ENCODE measurements at places on chromosomes 2 and 18. TPM values are rescaled to one million over a fixed set of nuclear protein-coding genes. Genes with fewer than 3 reads are reported as not detected.

DNA sequence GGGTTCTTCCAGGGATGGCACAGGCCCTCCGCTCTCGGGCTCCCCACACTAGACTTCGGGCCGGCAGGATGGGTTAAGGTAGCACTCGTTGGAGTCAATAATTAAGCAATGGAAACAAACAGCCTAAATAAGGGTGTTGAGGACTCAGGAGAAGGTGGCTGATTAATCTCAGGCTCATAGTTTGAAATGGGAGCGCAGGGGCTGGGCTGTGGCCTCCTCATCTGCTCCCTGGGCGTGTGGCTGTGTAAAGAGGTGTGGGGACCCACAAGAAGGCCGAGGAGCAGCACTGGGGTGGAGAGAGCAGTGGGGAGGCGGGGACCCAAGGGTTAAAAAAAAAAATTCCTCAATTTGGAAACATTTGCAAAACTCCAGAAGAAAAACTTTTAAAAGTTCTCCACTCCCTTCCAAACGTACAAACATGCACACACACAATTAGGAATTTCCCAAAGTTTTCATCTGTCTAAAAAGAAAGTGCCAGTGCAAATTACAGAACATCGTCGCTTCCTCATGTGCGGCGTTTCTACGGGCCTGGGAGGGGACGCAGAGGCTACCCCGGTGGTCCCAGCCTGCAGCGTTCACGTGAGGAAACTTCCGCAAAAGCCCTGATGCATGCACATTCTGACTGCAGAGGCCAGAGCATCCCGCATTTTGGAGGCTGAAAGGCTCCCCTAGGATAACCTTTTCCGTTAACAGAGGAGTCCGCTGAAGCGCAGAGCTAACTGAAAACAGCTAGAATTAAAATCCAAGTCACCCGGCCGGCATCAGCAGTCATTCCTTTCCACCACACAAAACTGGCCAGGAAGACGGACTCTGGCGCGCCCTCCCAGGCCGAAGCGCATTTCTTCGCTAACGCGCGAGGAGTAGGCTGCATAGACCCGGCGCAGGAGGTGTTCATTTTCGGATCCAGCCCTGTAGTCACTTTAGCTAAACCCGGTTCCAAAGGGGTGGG lies 1.0 kb upstream of the TUBB6 start:
- DNase-seq, result peak; percentile 35

DNA sequence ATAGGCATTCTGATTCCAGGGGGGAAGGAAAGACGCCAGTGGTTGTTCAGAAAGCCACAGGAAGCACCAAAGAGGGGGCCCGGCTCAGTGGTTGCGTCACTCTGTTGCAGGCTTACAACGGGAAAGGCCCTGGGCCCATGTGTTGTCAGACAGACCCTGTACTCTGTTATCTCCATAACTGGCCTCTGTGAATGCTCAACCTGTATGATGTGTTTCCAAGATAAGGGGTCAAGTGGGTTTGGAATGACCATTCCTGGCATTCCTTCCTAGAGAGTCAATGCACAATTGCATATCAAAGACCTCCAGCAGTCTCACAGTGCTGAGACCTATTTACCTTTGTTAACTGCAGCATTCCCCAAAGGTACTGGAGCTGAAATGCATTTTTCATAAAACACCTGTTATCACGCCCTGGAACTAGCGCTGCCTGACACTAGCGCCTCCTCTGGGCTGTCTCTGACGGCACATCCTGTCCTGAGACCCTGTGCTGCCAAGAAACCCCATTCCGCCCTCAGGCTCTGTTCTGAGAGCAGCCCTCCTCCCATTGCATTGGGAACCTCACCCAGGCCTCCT lies 13.2 kb upstream of the LRRFIP1 start:
- DNase-seq, result no peak

ALPP gene
- total RNA-seq, result not detected

GRCh38 chr2:144213797-144214196 lies 306.1 kb downstream of the ZEB2 start:
- DNase-seq, result no peak

- DNase-seq, result peak; percentile 91
Observed at GRCh38 chr2:85277416-85278158, 50.2 kb downstream of the TGOLN2 start.

- peak; percentile 91 for DNase-seq
Observed at GRCh38 chr18:57819671-57820460, 16.8 kb upstream of the ATP8B1 start.

DNA sequence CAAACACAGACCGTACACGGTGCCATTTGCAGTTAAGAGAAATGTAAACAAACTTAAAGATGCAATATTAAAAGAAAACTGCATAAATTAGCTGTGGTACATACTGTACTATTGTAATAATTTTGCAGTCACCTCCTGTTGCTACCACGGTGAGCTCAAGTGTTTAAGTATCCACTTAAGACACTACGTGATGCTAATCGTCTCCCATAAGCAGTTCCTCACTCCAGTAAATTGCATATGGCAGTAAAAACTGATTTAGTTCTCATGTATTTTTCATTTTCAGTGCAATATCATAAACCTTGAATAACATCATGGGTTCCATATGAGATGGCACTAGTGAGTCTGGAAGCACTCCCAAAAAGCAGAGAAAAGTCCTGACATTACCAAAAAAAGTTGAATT lies 14.4 kb downstream of the CLEC4F start:
- no peak for DNase-seq

SCYGR4 gene
- not detected for total RNA-seq

PGAP1 gene
- total RNA-seq, result 8.3 TPM

DNA sequence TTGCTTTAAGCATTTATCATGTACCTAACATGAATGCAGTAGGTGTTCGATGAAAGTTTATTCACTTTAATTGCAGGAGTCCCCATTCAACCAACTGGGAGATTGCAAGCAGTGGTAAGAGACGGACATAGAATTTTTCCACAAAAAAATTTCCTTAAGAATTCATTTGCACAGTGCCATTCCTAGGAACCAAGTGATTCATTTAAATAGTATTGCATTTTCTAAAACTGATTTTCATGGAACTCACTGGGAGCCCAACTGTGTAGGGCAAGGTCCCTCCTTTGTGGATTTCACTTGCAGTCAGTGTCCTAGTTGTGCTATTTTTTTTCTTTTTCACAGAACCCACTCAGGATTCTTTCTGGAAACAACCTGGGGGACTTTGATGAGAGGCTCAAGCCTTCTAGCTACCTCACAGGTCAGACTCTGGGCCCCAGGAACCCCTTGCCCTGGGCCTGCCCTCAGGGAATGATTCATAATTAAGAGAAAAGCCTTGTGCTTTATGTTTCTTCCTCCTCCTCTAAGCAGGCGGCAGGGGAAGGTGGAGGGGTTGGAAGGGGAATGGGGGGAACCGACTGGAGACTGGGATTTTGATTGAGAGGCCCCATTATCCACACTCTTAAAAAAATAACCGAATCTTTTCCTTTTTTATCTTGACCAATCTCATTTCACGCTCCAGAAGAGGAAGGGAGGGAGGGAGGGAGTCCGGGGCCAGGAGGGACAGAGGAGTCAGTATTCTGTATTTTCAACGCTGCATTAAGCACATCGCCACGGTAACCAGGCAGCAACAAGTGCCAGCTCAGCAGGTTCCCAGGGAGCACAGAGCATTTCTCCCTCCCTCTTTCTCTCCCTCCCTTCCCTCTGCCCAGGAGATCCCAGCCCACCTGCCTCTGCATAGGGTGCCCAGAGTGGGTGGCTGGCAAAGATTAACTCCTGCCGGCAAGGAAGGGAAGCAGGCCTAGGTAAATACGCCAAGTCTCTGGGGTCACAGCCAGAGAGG lies 51.8 kb downstream of the PSD4 start:
- no peak for DNase-seq

DNA sequence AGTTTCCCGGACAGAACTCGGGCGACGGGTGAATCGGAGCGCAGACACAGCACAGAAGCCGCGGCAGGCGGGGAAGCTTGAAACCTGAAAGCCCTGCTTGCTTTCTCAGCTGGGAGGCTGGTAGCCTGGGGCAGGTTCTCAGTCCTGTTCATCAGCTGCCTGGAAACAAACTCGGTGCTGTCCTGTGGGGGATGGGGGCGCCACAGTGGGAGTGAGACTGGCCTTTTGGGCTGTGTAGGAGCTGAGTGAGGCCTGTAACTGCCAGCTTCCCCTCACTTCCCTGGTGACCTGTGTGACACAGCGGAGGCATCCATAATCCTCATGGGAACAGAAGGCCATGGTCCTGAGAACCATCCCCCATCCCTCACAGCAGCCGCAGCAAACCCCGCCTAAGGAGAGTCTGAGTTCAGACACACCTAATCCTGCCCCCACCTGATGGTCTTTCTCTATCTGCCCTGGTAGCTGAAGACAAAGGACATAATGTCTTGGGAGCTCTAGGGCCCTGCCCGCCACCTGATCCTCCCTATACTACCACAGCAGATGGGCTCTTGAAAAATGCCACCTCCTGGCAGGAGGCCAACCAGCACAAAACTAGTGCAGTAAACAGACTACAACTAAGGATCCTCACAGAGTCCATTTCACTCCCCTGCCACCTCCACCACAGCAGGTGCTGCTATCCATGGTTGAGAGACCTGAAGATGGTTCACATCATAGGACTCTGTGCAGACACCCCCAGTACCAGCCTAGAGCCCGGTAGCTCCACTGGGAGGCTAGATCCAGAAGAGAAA lies 52.7 kb upstream of the LDLRAD4 start:
- DNase-seq, result no peak

DNA sequence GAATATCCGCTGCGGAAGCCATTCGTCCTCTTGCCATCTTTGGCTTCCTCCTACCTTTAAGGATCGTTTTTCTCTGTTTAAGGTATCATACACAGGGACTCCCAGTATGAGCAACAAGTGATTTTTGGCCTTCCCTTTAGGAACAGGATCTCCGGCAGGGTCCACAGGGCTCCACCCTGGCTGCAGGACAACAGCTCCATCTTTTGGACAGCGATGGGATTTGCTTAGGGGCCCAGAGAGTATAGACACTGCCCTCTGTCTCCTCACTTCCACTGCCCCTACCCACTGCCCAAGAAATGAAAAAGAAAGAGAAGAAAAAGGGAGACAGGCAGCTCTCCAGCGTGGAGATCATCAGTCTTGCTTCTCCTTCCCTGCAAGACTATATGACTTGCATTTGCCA lies 224.5 kb downstream of the UXS1 start:
- DNase-seq, result no peak

GRCh38 chr2:118049140-118049815 lies 35.4 kb upstream of the CCDC93 start:
- DNase-seq, result no peak

- no peak for DNase-seq
Observed at GRCh38 chr2:74188696-74189095, 9.7 kb upstream of the MTHFD2 start.
